Esophagus muscularis mucosa (tissue), 4 donors: ENCODE measurements at places on chromosomes 12 and 14. TPM values are rescaled to one million over a fixed set of nuclear protein-coding genes. Genes with fewer than 3 reads are reported as not detected.

TEX22 gene
- not detected for total RNA-seq

TAMALIN gene
- 17.7 TPM for total RNA-seq

GRCh38 chr14:99524804-99525698, 43.8 kb downstream of the CCNK start:
- no peak for DNase-seq
- H3K27me3 ChIP-seq = no peaks in the 10 kb centered on the region
- H3K4me3 ChIP-seq = no peak overlapping the region
- no peaks in the 10 kb centered on the region for H3K36me3 ChIP-seq
- H3K27ac ChIP-seq = peak overlapping the region; percentile 77

GRCh38 chr12:125081427-125081826, 16.2 kb downstream of the AACS start:
- DNase-seq = no peak
- H3K36me3 ChIP-seq = peaks cover 39% of the 10 kb centered on the region
- H3K4me3 ChIP-seq = no peak overlapping the region
- no peaks in the 10 kb centered on the region for H3K4me1 ChIP-seq
- no peak overlapping the region for H3K27ac ChIP-seq

DNA sequence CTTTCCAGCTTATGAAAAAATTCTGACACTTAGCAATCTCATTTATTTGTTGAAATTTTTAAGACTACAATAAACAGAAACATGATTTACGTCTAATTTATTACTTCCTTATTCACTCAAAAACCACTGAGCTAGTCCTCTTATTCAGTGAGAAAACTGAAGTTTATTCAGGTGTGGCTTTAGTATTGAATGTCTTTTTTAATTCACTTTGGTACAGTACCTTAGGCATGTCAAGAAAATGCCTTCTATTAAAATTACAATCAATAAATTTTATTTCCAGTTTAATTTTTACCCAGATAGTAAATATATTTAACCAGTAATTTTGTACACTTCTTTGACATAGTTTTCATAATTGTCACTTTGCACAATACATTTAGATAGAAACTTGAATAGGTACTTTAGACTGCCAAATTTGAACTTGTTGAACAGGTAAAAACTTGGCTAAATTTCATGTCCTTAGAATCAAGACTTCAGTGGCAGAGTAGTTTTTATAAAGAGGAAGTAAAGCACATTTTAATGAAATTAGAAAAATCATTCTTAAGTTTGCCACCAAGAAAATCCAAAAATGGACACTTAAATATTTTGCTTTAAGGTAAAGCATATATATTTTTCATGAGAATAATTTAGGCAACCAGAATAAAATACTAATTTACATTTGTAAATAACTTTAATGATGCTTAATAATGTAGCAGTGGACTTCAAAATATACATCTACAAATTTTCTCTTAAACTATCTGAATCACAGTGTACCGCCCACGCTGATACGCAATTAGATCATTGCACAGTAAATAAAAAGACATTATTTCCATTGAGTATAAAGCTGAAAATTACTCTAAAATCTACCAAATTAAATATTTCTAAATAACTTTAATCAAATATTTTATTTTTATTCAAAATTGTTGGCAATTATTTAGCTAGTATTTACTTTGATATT, 159.1 kb downstream of the RASSF9 start:
- H3K4me3 ChIP-seq = no peak overlapping the region
- DNase-seq = no peak
- no peak overlapping the region for H3K27ac ChIP-seq
- H3K27me3 ChIP-seq = no peaks in the 10 kb centered on the region
- no peaks in the 10 kb centered on the region for H3K4me1 ChIP-seq

DNA sequence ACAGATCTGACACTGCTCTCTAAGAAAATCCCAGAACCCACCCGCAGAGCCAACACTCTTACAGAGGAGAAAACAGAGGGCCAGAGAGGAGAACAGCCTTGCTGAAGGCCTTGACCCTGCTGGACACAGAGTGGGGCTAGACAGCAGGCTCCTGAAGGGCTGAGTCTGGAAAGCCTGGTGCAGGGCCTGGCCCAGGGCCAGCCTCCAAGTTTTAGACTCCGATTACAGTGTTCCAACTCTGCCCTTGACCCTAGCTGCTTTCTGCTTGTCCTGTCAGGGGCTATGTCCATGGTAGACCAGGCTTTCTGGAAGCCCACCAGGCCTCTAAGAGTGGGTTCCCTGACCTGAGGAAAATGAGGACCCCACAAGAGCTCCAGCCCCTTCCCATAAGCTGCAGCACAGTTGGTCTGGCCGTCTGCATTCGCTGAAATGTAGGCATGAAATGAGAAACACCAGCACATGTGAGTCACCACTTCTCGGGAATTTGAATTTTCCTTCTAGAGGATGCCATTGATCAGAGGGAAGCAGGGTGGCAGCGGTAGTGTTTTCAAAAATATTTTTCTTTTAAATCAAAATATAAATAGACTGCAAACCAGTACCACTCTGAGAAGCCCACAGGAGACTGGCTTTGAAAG, 154.4 kb downstream of the CALM1 start:
- H3K27me3 ChIP-seq = no peaks in the 10 kb centered on the region
- no peak overlapping the region for H3K4me3 ChIP-seq
- no peak for DNase-seq
- no peaks in the 10 kb centered on the region for H3K36me3 ChIP-seq
- peaks cover 86% of the 10 kb centered on the region for H3K4me1 ChIP-seq
- H3K27ac ChIP-seq = peak overlapping the region; percentile 76

DNA sequence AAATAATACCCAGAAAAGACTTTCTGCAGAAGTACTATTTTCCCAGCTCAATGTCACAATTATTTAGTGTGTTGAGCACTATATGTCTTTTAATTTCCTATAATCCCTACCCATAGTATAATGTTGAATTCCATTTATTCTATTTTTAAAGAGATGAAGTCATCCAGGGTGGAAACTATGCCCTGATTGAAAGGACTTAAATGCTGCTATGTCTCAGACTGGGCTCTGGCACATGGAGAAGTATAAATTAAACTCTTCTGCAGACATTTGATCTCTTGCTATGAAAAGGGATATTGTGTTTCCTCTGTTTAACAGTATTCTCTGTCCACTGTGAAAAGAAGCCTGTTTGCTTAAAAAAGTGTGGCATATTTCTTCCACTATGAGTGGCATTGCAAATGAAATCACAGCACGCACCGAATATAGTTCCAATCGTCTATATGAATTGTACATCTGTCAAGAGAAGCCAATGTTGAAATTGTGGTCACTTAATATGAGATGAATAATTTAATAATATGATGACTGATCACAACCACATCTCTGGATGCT, 192.3 kb downstream of the BCAT1 start:
- no peaks in the 10 kb centered on the region for H3K27me3 ChIP-seq
- H3K4me1 ChIP-seq = no peaks in the 10 kb centered on the region
- no peak overlapping the region for H3K4me3 ChIP-seq
- no peaks in the 10 kb centered on the region for H3K36me3 ChIP-seq

GRCh38 chr12:107663277-107663676, 22.3 kb upstream of the PWP1 start:
- H3K4me1 ChIP-seq = no peaks in the 10 kb centered on the region
- DNase-seq = no peak
- H3K27me3 ChIP-seq = no peaks in the 10 kb centered on the region
- H3K4me3 ChIP-seq = no peak overlapping the region
- no peaks in the 10 kb centered on the region for H3K36me3 ChIP-seq

- no peaks in the 10 kb centered on the region for H3K27me3 ChIP-seq
- peaks cover 25% of the 10 kb centered on the region for H3K36me3 ChIP-seq
- peak overlapping the region; percentile 94 for H3K27ac ChIP-seq
- H3K4me1 ChIP-seq = peaks cover 64% of the 10 kb centered on the region
- no peak overlapping the region for H3K4me3 ChIP-seq
Observed at GRCh38 chr14:24137529-24138395, 1.8 kb downstream of the PSME1 start.

DNA sequence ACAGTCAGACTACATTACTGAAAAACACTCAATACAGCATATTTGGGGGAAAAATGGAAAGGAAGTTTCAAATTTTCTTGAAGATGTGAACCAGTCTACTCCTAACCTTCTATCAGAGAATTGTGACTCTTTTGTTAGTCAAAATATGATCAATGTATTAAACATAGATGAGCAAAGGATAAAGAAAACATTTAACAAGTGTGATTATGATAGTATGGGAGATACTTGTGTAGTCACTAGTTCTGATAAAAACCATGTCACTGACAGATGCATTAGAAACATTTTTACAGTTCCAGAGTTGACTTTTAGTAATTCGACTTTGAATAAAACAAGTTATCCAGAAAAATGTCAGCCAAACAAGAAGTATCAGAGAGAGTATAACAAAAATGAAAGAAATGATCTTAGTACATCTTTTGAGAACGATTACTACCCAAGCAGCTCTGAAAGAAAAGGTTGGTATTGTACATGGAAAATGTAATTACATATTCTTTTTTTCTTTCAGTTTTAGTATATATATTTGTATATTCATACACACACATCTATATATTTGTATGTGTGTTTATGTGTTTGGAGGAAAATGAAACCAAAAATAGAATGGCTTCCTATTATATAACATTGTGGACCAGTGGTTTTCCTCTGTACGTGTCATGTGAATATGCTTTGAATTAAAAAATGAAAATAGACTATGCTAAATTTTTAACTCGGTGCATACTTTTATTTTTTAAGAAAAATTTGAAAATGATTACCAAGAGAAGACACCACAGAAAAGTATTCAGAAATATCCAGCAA, 63.3 kb upstream of the ABCD2 start:
- no peaks in the 10 kb centered on the region for H3K36me3 ChIP-seq
- no peaks in the 10 kb centered on the region for H3K4me1 ChIP-seq
- H3K4me3 ChIP-seq = no peak overlapping the region
- no peak for DNase-seq

DNA sequence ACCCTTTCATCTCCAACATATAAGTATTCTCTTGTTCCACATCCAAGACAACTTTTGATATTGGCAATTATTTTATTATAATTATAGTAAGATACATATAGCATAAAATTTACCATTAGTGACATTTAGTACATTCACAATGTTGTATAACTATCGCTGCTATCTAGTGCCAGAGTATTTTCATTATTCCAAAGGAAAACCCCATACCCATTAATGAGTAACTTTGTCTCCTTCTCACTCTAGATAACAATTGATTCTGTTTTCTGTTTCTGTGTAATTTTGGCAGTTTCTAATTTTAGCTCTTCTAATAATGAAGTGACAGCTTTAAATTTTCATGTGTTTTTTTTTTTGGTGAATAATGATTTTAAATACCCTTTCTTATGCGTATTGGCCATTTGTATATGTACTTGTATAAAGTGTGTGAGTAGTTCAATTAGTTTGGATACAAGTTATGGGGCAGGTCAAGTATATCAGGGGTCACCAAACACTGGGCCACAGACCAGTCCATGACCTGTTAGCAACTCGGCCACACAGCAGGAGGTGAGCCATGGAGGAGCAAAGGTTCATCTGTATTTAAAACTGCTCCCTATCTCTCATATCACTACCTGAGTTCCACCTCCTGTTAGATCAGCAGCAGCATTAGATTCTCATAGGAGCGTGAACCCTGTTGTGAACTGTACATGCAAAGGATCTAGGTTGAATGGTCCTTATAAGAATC, 97.2 kb upstream of the SYT1 start:
- H3K27ac ChIP-seq = no peak overlapping the region
- no peak overlapping the region for H3K4me3 ChIP-seq
- H3K4me1 ChIP-seq = no peaks in the 10 kb centered on the region
- H3K36me3 ChIP-seq = no peaks in the 10 kb centered on the region

SYNE2 gene
- 101 TPM for total RNA-seq

GALNT9 gene
- total RNA-seq = 0.42 TPM

KRT3 gene
- total RNA-seq = not detected

GRCh38 chr12:3171195-3171591, 94.0 kb downstream of the TSPAN9 start:
- H3K4me1 ChIP-seq = peaks cover 21% of the 10 kb centered on the region
- no peak for DNase-seq
- no peak overlapping the region for H3K4me3 ChIP-seq
- peaks cover 13% of the 10 kb centered on the region for H3K36me3 ChIP-seq
- H3K27me3 ChIP-seq = no peaks in the 10 kb centered on the region
- no peak overlapping the region for H3K27ac ChIP-seq

DNA sequence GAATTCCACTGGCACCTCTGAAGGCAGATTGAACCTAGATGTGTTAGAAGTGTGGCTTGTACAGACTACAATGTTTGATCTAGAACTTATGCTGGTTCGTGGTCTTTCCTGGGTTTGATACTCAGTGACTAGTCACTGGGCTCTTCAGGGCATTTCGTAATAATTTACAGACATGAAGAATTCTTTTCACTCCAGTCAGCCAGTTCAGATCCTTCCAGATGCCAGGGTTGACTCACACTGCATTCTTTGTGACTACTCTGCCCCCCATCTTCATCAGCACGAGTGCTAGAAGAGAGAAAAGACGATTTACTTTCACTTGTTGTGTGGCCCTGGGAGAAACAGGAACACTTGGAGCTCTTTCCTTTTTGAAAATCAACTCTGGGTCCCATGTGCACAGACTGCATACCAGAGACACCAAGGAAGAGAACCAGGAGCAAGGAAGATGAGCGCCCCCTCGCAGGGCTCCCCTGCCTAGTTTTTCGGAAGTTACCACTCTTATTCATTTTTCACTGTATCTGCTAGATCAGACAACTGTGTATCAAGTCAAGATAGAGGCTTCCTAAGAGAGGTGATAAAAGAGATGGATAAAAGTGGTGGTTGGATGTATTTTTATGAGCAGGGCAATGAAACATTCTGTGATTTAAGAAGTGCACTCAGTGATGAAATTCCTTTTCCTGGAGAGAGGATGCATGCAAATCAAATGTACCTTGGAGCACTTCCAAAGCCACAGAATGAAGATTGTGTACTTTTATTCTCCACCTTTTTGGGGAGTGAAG, 33.5 kb upstream of the EVL start:
- DNase-seq = no peak
- peak overlapping the region; percentile 36 for H3K4me3 ChIP-seq
- H3K27ac ChIP-seq = peak overlapping the region; percentile 67
- H3K36me3 ChIP-seq = no peaks in the 10 kb centered on the region
- no peaks in the 10 kb centered on the region for H3K27me3 ChIP-seq

DNA sequence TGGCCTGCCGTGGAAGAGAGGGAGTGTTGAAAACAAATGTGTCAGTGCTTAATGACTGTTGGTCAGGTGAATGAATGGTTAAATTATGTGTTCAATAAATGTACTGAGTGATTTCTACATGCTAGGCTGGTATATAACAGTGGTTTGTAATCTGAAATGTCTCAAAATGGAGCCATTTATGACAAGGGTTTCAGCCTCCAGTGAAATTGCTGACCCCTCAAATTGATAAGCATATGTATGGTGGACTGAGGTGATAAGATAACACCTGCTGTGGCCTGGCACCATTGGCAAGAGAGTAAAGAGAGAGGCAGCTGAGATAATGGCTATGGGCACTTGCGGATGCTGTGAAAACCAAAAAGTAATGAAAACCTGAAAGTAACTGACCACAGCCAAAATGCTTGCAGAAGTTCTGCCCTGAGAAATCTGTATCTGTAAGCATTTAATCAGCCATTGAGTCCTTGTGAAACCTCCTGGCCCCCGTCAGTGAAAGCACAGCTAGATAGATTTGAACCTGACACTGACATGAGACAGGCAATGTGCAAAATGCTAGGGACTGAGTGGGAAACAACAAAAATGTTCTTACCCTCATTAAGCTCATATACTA, 1.4 kb upstream of the BCAT1 start:
- H3K4me1 ChIP-seq = no peaks in the 10 kb centered on the region
- H3K36me3 ChIP-seq = no peaks in the 10 kb centered on the region
